Hepatocyte (in vitro differentiated cells): ENCODE measurements at places on chromosomes 3 and 15. TPM values are rescaled to one million over a fixed set of nuclear protein-coding genes. Genes with fewer than 3 reads are reported as not detected.

DNA sequence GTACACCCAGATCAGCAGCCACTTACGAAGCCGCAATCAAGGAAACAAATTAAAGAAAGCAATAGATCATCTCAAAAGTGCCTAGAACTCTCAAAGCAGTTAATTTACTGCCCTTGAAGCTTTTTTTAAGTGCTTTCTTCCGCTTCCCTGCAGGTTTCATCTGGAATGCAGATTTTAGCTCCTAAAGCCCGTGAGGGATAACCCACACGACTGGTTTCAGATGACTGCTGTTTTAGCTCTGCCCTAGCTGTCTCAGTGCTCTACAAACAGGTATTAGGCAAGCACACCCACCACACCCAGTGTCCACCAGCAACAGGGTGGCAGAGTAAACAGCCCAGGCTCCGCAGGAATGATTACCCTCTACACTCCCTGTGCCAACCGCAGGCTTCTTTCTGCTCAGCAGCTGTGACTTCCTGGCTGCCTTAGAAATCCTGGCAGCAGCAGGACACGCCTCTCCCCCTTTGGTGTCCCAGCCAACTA lies 126.0 kb downstream of the FMN1 start:
- no peak for DNase-seq
- no peaks in the 10 kb centered on the region for H3K27me3 ChIP-seq
- no peak overlapping the region for H3K4me3 ChIP-seq
- H3K4me1 ChIP-seq = peaks cover 29% of the 10 kb centered on the region
- H3K27ac ChIP-seq = peak overlapping the region; percentile 44
- no peaks in the 10 kb centered on the region for H3K36me3 ChIP-seq

- H3K27ac ChIP-seq = no peak overlapping the region
- H3K4me1 ChIP-seq = no peaks in the 10 kb centered on the region
- no peaks in the 10 kb centered on the region for H3K27me3 ChIP-seq
- DNase-seq = no peak
Measured at GRCh38 chr3:102361101-102361500, 73.7 kb upstream of the ZPLD1 start.

TMEM45A gene
- total RNA-seq = 70.7 and 82.6 TPM in 2 replicates

DNA sequence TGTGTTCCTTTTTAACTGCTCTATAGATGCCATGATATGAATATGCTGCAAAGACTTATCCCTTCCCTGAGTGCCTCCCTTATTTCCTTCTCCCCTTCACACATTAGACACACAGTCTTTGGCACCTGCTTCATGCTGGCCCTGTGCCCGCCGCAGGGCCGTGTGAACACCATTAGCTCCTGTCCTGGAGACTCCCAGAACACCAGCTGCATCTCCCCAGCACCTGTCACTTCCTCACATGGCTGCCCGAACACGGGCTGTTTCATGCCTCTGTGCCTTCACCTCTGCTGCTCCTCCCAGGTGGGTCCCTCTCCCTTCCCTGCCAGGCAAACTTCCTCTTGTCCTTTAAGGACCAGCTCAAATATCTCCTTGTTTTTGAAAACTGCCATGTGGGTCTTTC lies 40.5 kb upstream of the SEC13 start:
- no peak overlapping the region for H3K4me3 ChIP-seq
- H3K27me3 ChIP-seq = no peaks in the 10 kb centered on the region
- no peaks in the 10 kb centered on the region for H3K36me3 ChIP-seq
- DNase-seq = no peak

DNA sequence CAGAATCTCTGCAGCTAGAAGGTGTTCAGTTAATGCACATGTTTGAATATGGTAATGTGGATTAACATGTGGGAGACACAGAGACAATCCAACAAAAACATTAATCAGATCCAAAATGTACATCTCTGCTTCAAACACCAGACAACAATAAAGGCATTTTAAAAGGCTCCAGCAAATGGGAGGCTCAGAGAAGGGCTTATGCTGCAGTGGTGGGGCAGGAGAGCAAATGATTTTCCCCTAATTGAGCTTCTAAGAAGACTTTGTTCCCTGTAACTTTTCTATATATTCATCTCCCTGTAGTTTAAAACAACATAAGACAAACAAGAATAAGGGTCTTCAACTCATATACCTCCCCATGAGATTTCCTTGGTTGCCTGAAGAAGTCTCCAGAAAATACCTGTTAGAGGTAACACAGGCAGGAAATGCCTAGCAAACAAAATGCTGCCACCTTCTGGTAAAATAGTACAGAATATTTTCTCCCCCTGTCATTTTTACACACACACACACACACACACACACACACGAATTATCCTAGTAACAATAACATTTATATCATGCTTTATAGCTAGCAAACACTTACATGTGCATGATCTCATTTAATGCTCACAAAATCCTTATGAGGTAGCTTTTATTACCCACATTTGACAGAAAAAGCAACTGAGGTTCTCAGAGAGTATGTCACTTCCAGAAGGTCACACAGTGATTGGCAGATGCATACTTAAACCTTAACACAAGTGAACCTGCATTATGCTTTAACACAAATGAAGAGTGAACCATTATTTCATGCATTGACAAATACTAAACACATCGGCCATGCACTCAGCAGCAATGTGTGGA lies 123.4 kb upstream of the MB21D2 start:
- H3K36me3 ChIP-seq = no peaks in the 10 kb centered on the region
- DNase-seq = peak; percentile 72
- H3K27ac ChIP-seq = no peak overlapping the region
- H3K27me3 ChIP-seq = no peaks in the 10 kb centered on the region
- no peak overlapping the region for H3K4me3 ChIP-seq

KLHL40 gene
- total RNA-seq = not detected in 2 replicates

GRCh38 chr3:149975919-149976318 lies 5.2 kb upstream of the PFN2 start:
- no peaks in the 10 kb centered on the region for H3K27me3 ChIP-seq
- no peak overlapping the region for H3K4me3 ChIP-seq
- H3K36me3 ChIP-seq = no peaks in the 10 kb centered on the region
- no peak for DNase-seq
- no peaks in the 10 kb centered on the region for H3K4me1 ChIP-seq

IRAK2 gene
- total RNA-seq = 3.7 and 4.0 TPM in 2 replicates

DNA sequence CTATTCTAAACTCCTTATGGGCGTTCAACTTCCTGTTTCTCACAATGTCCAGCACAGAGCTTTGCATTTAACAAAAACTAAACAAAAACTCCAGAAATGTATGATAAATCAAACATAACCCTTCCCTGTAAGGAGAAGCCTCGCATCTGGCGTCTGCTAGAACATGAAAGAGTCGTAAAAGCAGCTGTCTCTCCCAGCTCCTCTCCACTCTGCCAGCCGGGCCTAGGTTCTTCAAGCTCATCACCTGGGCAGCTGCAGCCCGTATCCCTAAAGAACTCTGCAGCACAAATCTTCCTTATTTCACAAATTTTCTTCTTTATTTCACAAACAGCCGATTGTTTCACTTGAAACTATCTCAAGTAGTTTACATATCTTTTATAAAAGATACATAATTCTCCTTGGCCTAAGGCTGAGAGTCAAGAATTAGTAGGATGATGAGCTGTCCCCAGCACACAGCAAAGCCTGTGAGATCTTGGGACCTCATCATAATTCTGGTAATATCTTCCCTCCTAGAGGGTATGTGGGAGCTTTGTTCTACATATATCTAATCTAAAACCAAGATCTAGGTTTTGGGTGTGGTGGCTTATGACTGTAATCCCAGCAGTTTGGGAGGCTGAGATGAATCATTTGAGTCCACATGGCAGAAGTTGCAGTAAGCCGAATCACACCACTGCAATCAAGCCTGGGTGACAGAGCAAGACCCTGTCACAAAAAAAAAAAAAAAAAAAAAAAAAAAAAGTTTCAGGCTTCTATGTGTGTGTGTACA lies 35.3 kb downstream of the ANXA2 start:
- H3K36me3 ChIP-seq = no peaks in the 10 kb centered on the region
- DNase-seq = no peak
- no peaks in the 10 kb centered on the region for H3K27me3 ChIP-seq

GRCh38 chr15:73910522-73911303 lies 15.5 kb upstream of the LOXL1 start:
- H3K4me1 ChIP-seq = no peaks in the 10 kb centered on the region
- no peak overlapping the region for H3K27ac ChIP-seq
- no peak for DNase-seq
- H3K27me3 ChIP-seq = no peaks in the 10 kb centered on the region

- H3K36me3 ChIP-seq = no peaks in the 10 kb centered on the region
- H3K4me3 ChIP-seq = no peak overlapping the region
- no peaks in the 10 kb centered on the region for H3K27me3 ChIP-seq
- H3K4me1 ChIP-seq = no peaks in the 10 kb centered on the region
- no peak for DNase-seq
Measured at GRCh38 chr3:13491206-13491974, 11.3 kb downstream of the HDAC11 start.

GRCh38 chr15:32993285-32993684 lies 201.2 kb downstream of the FMN1 start:
- H3K27me3 ChIP-seq = peaks cover 3% of the 10 kb centered on the region
- DNase-seq = peak; percentile 11
- H3K4me1 ChIP-seq = no peaks in the 10 kb centered on the region
- H3K27ac ChIP-seq = no peak overlapping the region
- no peak overlapping the region for H3K4me3 ChIP-seq

DNA sequence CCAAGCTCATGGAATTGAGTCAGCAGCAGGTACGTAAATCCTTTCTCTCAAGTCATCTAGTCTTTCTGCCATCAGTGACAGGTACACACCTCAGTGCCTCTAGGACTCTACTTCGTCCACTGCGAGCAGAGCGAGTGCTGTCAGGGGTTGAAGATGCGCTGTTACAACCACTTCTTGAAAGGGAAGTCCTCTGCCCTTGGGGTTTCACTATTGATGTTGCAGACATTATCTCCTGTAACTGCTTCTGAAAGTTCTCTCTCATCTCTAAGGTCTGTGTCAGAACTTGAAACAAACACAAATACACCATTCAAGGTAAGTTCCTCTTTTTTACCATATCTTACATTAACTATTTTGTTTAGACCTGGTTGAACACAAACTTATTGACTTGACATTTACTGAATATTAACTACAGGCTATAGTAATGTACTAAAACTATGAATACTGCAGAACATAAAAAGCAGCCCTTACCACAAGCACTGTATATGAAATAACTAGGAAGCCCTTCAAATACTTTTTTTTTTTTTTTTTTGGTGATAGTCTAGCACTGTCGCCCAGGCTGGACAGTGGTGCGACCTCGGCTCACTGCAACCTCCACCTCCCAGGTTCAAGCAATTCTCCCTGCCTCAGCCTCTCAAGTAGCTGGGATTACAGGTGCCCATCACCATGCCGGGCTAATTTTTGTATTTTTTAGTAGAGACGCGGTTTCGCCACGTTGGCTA lies 41.5 kb downstream of the TOPBP1 start:
- H3K4me1 ChIP-seq = no peaks in the 10 kb centered on the region
- no peaks in the 10 kb centered on the region for H3K27me3 ChIP-seq

EPHB1 gene
- 2.3 and 3.3 TPM in 2 replicates for total RNA-seq

DNA sequence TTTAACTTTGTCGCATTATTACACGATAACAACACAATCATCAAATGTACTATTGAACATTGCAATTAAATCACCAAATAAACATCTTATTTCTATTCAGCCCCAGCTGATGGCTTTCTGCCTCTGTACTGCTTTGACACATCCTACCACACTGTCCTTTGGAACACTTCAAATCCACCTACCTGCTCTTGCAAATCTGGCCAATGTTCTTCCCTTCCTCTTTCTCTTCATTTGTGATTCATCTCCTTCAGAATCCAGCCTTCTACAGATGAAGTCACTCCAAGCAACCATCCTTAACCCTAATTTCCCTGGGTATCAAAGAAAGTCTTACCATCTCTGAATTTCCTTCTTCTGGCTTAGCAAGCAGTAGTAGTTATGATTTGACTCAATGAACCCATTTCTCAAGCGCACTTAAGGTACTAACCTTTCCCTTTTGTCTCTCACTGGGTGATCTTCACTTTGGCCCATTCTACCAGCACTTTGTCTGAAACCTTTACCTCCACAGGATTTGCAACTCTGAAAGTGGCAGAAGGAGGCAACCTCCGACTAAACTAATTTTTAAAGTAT lies 502.9 kb downstream of the FOXP1 start:
- H3K4me3 ChIP-seq = no peak overlapping the region
- no peaks in the 10 kb centered on the region for H3K27me3 ChIP-seq
- no peaks in the 10 kb centered on the region for H3K36me3 ChIP-seq
- peaks cover 29% of the 10 kb centered on the region for H3K4me1 ChIP-seq
